ENCODE measurements at places on chromosomes 7 and 10.

GRCh38 chr10:132094581-132095234, 29.0 kb downstream of the JAKMIP3 start:
- DNase-seq: no peak

GRCh38 chr10:14566498-14566897, 208.2 kb downstream of the FAM107B start:
- no peak for DNase-seq

DNA sequence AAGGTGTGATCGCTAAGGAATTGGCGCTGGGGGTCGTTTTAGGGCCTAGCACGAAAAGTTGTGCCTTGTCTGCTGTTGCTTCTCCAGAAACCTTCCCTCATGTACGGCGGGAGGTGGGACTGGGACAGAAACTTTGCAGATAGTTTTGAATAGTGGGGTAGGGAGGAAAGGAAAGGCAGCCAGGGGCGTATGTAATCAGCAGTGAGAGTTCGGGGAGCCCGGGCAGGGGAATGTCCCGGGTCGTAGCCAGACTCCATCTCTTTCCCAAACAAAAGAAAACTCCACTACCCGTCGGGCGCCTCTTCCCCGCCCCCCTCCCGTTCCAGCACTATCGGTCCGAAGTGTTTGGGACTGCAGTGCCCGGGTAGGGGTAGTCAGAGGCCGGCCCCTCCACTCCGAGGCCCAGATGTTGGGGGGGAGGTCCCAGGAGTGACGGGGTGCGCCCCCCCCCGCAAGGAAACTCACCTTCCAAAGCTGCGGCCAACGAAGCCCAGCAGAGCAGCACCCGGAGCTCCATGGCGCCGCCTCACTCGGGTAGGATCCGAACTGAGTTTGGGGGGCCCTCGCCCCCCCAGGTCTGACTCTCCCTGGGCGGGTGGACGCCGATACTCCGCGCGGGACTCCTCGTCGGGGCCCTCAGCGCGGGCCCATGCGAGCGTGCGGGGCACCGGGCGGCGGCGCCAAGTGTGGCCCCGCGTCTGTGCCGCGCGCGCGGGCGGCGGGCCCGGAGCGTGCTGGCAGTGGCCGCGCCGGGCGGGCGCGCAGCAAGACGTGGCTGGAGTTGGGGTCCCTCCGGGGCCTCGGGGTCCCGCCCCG, 601 bp downstream of the EPHB4 start:
- no peak for DNase-seq

DNA sequence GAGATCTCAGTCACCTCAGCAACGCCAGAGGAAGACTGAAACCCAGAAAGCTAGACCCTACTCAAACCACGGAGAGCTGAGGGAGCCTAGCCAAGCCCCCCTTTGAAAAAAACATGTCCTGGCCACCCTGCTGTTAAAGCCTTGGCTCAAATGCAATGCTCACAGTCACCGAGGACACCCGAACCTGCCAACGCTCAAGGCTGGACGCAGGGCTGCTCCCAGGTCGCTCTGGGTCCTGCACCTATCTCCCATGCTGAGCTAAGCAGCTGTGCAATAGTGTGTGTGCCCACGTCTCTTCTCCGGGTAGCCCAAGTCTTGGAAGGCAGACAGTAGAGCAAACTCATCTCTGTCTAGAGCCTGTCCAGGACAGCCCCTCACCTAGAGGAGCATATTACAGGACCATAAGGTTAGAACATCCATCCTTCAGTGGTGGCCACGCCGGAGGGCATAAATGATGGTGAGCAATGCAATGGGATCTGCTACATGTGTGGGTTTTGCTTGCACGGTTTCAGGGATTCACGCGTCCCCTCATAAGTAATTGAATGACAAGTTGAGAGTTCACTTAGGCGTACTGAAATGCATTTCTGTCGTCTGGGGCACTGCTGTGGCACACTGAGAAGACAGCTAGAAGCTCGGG, 94.2 kb upstream of the DDC start:
- no peak for DNase-seq

GRCh38 chr10:77357185-77357584, 280.4 kb downstream of the KCNMA1 start:
- no peak for DNase-seq

DNA sequence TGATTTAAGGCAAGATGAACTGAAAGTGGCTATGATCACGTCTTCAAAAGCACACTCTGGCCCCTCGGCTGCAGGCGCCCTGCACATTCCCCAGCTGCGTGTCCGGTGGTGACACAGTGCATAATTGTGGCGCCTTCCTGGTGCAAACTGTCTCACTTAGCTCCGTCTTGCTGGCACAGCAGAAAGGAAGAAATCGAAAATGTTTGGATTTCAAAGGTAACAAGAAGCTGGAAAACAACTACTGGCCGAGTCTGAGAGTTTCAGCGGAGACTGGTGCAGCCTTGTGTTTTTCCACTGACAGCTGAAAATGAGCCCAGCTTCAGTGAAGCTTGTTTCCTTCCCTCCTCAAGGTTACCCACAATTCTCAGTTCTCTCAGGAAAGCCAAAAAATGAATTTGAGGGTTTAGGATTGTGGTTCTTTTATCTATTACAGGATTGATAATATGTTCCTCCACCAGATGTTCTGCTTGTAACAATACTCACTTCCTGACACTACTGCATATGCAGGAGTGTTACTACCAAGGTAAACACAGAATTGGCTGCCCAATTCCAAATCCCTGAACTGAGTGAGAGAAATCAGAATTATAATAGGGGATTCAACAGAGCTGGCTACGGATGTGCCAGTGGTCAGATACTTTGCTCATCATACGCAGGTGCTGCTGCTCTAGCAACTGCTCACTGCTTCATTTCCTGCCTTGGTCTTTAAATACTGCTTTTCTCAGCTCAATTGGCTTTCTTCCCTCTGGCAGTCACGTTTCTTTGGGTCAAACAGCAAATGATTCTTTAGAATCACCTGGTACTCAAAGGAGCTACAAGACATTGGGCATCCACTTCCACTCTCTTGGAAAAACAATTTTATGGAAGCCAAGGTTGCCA, 63.7 kb downstream of the TRUB1 start:
- peak; percentile 59 for DNase-seq

- peak; percentile 25 for DNase-seq
Measured at GRCh38 chr10:85175635-85176034, 847.2 kb downstream of the CCSER2 start.

- DNase-seq: peak; percentile 25
Measured at GRCh38 chr10:51918884-51919325, 219.5 kb upstream of the CSTF2T start.

DNA sequence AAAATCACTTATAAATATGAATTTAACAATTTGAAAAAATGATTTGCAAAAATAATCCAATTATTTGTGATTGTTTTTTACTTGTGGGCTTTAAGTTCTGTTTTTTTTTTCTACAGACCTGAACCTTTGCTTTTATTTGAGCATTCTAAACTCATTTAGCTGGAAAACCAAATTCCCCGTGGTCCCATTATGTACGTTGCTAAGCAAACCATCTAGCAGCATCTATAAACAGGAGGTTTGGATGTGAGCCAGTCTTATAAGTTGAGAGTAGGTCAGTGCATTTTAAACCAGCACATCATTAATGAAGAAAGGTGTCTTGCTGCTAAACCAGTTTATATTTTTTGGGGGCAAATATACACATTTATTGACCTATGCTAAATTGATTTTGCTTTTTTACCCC, 77.3 kb downstream of the LRRN3 start:
- no peak for DNase-seq

DNA sequence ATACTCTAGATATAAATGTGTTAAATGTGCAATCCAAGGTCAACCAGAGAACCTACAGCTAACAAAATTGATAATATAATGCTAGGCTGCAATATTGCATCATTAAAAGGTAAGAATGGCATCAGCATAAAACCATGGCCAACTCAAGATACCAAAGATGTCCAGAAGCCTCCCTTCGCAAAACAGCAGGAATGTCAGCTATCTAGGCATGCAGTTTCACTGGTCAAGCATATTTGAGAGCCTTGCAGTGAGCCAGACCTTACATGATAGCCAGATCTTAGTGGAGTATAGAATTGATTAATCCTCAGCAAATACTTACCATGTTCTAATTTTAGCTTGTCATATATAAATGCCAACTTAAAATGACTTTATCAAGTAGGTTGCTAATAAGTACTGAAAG, 138.8 kb downstream of the ZEB1 start:
- DNase-seq: no peak

GRCh38 chr7:9189703-9190102, 756.3 kb downstream of the NXPH1 start:
- DNase-seq: no peak

DNA sequence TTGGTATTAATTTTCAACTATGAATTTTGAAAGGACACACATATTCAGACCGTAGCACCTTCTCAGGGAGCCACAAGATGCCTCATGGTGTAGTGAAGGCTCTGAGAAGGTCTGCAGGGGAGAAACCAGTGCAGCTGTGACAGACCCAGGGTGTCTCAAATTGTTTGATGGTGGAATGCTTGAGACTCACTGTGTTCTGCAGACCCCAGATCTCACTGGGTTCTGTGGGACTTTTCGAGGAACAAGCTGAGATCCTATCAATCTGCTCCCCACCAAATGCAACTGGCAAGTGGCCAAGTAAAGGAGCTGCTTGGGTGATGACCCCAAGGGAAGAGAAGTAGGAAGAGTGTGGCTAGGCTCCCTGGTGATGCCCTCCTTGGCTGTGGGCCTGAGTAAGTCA, 130.5 kb upstream of the UNC5B start:
- DNase-seq: no peak

DNA sequence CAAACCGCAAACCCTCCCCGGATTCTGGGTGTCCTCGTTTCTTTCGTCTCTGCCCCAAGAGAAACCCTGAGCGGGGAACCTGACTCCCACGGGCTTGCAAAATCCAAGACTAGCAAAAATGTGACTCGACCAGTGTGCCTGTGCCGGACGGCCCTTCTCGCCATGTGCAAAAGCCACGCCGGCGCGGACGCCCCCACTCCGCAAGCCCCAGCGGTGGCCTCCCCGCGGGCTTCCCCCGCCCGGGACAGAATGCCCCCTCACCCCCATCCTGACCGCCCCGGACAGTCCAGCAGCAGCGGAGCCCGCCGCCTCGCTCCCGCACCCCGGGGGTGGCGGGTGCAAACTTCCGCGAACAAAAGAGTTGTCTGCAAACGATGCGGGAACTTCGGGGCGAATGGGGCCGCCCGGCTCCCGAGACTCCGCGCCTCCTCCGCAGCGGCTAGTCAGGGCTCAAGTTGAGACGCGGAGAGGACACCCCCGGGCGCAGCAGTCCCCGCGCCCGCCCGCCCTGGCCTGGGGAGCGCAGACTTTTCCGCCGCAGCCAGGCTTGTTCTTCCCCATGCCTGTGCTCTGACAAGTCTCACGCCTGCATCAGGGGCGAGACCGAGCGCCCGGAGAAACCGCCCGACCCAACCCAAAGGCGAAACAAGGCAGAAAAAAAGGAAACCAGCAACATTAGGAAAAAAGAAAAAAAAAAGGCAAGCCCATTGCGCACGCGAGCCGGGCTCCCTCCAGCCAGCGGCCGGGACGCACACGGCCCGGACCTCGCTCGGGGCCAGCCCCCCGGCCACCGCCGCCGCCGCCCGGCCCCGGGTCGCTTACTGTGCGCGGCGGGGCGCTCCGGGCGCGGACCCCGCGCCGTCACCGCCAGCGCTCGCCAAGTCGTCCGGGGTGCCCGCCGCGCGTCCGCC, 732 bp downstream of the FAM53B start:
- DNase-seq: no peak

GRCh38 chr7:70480927-70481569, 650.9 kb upstream of the GALNT17 start:
- DNase-seq: no peak

DNA sequence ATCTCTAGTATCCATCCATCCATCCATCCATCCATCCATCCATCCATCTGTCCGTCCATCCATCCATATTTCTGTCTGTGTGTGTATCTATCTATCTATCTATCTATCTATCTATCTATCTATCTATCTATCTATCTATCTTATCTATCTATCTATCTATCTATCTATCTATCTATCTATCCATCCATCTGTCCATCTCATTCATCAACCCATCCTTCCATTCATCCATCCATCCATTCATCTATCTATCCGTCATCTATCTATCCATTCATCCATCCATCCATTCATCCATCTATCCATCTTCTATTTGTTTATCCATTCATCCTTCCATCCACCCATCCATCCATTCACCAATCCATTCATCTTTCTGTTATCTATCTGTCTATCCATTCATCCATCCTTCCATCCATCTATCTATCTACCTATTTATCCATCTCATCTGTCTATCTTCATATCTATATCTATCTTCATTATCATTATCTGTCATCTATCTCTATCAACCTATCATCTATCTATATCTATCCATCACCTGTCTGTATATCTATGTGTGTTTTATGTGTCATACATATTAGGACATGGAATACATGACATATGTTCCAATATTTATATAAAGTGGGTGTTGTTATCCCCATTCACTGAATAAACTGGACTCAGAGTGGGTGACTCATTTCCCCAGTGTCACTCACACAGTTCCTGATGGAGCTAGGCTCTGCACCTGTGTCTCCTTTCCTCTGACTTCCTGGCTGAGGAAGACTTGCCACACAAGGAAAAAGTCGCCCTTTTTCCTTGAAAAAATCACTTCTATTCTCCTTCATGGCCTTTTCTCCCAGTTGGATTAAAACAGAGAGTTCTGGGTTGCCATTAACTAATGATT, 200.1 kb downstream of the CCDC3 start:
- peak; percentile 17 for DNase-seq

GRCh38 chr7:22146961-22147512, 201.3 kb upstream of the CDCA7L start:
- no peak for DNase-seq

DNA sequence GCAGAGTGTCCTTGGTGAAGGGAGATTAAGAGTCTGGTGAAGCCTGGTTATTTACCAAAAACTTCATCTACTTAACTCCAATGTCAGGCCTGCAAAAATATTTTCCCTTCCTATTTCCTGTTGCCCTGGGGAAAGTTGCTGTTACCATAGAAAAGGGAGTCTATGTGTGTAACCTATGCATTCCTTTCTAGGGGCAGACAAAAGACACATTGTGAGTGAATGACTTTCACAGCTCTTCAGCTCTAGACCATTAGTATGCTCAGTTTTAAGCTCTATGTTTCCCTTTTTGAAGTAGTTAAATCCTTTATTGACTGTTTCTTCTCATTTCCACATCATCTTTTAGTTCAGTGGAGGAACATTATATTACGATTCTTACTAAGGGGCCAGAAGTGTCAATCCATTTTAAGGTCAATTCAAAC, 45.6 kb upstream of the SGCE start:
- DNase-seq: peak; percentile 50

DNA sequence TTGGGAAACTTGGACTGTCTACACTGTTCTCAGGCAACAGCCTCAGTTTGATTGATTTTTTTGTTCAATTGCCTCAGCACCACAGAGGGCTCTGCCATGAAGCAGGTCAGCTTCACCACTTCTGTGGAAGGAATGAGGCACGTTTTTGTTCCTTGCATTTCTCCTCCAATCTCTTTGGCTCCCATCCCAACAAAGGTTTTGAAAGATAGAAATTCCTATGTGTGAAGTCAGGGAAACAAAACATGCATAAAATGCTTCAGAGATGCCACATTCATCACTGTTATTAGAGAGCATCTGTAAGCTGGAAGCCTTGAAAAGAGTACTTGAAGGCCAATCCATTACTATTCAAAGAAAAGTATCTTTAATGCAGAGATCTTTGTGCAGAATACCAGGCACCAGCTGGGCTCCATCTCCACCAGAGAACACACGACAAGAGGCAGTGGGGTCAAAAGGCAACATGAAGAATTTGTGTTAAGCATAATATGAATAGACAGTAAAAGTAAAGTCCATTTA, 249.1 kb upstream of the LYZL1 start:
- DNase-seq: no peak

- no peak for DNase-seq
Measured at GRCh38 chr10:93071674-93072224, 1.9 kb upstream of the CYP26A1 start.

All from kidney capillary endothelial cell (primary cell).